Thymus (tissue), 14 donors: ENCODE measurements at places on chromosomes 5 and 9. TPM values are rescaled to one million over a fixed set of nuclear protein-coding genes. Genes with fewer than 3 reads are reported as not detected.

CNTLN gene
- total RNA-seq = 6.4 TPM

DNA sequence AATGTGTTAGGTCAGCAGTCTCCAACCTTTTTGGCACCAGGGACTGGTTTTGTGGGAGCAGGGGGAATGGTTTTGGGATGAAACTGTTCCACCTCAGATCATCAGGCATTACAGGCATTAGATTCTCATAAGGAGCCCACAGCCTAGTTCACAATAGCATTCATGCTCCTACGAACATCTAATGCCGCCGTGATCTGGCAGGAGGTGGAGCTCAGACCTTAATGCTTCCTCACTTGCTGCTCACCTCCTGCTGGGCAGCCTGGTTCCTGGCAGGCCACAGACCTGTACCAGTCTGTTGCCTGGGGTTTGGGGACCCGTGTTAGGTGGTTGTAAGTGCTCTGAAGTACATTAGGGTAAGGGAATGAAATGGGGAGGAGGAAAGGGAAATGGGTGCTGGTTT lies 9.7 kb upstream of the CTNNA1 start:
- no peaks in the 10 kb centered on the region for H3K36me3 ChIP-seq
- no peaks in the 10 kb centered on the region for H3K4me1 ChIP-seq
- H3K27ac ChIP-seq = no peak overlapping the region
- no peaks in the 10 kb centered on the region for H3K27me3 ChIP-seq
- no peak for DNase-seq

DNA sequence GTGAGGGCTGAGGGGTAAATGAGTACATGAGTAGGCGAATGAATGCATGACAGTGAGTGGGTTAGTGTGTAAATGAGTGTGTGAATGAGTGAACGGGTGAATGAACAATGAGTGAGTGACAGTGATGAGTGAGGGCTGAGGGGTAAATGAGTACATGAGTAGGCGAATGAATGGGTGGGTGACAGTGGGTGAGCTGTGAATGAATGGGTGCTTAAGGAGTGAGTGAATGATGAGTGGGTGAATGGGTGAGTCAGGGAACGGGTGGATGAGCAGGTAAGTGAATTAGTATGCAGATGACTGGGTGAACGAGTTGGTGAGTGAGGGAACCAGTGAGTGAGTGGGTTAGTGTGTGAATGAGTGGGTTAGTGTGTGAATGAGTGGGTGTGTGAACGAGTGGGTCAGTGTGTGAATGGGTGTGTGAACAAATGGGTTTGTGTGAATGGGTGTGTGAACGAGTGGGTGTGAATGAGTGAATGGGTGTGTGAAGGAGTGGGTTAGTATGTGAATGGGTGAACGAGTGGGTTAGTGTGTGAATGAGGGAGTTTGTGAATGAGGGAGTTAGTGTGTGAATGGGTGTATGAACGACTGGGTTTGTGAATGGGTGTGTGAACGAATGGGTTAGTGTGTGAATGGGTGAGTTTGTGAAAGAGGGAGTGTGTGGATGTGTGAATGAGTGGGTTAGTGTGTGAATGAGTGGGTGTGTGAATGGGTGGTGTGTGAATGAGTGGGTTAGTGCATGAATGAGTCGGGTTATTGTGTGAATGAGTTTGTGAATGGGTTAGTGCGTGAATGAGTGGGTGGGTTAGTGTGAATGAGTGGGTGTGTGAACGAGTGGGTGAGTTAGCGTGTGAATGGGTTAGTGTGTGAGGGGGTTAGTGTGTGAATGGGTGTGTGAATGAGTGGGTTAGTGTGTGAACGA lies 32.9 kb downstream of the NKD2 start:
- no peak overlapping the region for H3K4me3 ChIP-seq
- no peak overlapping the region for H3K27ac ChIP-seq
- DNase-seq = no peak
- H3K36me3 ChIP-seq = peaks cover 15% of the 10 kb centered on the region

DNA sequence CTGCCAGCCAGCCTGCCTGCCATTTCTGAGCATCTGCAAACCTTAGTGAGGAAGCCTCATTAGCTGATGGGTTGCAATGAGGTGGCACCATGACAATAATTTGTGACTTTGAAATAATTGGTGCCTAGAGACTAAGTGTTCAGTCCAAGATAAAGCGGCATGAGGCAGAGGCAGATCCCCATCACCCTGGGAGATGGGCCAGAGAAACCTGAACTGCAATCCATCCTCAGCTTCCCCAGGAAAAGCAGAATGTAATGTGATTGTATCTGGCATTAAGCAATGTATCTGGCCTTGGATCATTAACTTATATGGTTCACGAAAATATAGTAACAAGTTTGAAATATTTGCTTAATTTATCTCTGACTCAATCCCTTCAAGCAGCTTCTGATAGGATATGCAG lies 101.0 kb downstream of the SPOCK1 start:
- H3K36me3 ChIP-seq = no peaks in the 10 kb centered on the region
- H3K27ac ChIP-seq = no peak overlapping the region
- H3K4me3 ChIP-seq = no peak overlapping the region
- H3K4me1 ChIP-seq = no peaks in the 10 kb centered on the region
- DNase-seq = no peak
- no peaks in the 10 kb centered on the region for H3K27me3 ChIP-seq

GRCh38 chr5:1788828-1789227 lies 10.8 kb downstream of the MRPL36 start:
- H3K27ac ChIP-seq = no peak overlapping the region
- H3K36me3 ChIP-seq = no peaks in the 10 kb centered on the region
- H3K4me1 ChIP-seq = peaks cover 37% of the 10 kb centered on the region
- no peak for DNase-seq

GRCh38 chr9:31445960-31446359 lies 938.5 kb upstream of the ACO1 start:
- H3K27ac ChIP-seq = no peak overlapping the region
- DNase-seq = no peak
- no peak overlapping the region for H3K4me3 ChIP-seq

SLC34A1 gene
- 0.05 TPM for total RNA-seq

- no peaks in the 10 kb centered on the region for H3K36me3 ChIP-seq
- no peak overlapping the region for H3K4me3 ChIP-seq
- no peak overlapping the region for H3K27ac ChIP-seq
- H3K27me3 ChIP-seq = peaks cover 2% of the 10 kb centered on the region
- DNase-seq = no peak
- H3K4me1 ChIP-seq = no peaks in the 10 kb centered on the region
Observed at GRCh38 chr9:138042640-138043039, 165.1 kb downstream of the CACNA1B start.
